HTR-8/SVneo (cell line): ENCODE measurements at places on chromosomes 12 and 14.

DNA sequence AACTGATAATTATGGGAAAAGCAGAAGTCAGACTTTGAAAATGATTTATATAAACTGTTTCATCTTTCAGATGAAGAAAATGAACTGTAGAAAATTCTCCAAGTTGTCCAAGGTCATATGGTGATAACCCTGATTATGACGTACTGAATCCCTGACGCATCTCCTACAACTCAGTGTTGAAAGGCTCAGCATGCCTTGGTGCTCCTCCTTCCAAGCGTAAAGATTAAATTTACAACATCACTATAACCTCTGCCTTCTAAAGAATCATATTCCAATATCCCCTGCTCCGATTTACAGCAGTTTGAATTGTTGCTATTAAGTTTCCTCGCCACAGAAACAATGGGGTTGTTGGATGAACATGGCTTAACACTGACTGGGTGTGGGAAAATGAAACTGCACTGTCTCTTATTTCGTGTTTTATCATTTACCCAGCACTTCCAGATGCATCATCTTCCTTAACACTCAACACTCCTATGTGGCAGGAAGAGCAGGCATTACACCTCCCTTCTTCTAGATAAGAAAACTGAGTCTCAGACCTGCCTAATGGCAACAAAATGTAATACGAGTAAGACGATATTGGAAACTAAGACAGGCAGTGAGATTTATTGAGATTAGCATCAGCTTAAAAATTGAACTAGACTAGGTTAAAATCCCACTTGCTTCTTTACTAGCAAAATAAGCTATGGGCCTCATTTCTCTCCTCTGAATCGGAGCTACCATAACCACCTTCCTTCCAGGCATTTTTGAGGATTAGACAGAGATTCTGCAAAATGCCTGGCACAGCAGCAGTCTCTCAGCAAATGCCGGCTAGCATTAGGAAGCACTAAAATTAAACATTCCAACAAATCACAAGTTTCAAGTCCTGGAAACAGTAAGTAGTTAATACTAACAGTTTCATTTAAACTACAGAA is 74.2 kb downstream of the PPM1H start:
- DNase-seq = no peak

GRCh38 chr12:83613586-83614110 is 926.9 kb downstream of the TMTC2 start:
- DNase-seq = no peak

- DNase-seq = no peak
Measured at GRCh38 chr14:34715127-34715863, 902 bp upstream of the CFL2 start.

DNA sequence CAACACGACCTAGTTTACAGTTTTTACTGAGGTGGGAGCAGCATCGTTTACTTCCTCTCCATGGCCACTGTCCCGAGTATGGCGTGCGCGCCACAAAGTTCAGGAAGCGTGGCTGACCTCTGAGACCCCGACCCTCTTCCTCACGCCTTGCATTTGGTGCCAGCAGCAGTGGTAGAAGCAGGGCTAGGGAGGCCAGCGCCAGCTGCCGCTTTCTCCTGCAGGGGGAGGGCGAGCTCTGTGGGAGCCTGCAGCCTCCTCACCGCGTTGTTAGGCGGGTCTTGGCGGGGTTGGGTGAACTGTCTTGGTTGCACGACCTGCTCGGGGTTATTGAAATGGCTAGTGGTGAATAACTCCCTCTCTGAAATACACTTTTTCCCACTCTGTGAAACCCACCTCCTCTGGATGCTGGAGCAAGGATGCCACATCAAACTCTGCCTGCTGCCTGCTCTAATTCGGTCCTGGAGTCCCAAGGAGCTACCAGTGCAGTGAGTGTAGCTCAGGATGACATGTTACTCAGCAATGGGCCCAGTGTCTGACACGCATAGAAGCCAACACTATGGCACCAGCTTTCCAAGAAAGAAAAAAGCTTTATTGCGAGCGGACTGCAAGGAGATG is 22.3 kb upstream of the TDRD9 start:
- DNase-seq = no peak

DNA sequence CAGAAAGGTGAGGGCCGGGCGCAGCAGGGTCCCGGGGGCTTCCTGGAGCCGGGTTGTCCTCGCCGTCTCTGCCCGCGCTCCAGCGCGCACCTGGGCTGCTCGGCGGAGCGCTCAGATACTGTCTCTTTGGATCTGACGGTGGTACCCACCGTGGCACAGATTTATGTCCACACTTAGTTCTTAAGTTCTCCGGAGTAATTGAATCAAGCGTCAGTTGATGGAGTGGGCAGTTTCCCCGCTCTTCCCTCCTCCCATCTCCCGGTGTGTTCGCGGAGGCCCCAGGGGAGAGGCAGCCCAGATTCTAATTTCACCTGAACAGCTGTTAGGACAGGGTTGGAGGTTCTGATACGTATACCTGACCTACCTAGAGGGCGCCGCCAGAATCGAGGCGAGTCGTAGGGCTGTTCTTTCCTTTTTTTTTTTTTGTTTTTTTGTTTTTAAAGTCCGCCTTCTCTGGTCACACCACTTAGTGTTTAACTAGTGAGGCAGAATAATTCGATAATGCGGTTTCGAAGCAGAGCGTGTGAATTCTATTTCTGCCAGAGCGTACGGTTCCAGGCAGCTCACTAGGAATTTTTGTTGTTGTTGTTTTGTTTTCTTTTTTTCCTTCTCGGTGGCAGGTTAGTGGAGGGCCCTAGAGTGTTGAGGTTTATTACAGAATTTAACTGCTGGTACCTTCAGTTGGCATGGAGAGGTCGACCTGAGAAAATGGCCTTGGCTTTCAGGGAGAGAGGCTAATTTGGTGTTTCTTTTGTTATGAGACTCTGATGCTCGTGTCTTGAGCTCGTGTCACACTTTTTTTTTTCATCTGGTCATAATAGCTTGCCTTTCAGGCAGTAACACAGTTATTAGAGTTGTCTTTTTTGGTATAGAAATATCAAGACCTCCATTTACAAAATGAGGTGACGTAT is 22.3 kb upstream of the GNS start:
- DNase-seq = no peak

DNA sequence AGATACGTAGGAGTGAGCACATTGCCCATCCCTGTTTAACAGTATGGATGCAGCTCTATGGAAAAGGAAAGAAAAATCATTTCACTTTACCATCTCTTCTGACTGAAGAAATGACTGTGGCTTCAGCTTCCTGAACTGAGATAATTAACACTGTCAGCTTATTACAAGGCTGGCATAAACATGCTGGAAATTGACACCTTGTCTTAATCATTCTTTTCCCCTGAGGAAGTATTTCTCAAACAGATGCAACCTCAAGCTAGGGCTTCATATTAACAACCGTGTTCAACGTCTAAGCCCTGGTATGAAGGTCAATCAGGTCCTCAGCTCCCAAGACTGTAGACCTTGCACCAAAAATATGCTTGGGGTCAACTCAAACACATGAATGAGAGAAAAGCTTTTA is 25.0 kb downstream of the RERG start:
- no peak for DNase-seq

DNA sequence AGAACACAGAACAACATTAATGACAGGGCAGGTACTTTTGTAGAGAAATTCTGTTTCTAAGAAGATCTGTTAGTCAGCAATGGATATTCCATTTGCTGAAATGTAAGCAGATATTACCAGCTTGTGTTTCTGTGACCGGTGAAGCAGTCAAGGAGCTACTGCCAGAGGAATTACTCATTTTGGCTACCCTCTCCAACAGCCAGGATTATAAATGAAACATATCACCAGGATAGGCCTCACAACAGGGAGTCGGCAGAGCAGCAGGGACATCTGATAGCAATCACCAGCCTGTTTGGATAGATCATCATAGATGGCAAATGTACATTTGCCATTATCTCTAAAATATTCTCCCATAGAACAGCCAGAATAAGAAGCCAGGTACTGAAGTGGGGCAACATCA is 440.7 kb downstream of the KCNH5 start:
- no peak for DNase-seq

DNA sequence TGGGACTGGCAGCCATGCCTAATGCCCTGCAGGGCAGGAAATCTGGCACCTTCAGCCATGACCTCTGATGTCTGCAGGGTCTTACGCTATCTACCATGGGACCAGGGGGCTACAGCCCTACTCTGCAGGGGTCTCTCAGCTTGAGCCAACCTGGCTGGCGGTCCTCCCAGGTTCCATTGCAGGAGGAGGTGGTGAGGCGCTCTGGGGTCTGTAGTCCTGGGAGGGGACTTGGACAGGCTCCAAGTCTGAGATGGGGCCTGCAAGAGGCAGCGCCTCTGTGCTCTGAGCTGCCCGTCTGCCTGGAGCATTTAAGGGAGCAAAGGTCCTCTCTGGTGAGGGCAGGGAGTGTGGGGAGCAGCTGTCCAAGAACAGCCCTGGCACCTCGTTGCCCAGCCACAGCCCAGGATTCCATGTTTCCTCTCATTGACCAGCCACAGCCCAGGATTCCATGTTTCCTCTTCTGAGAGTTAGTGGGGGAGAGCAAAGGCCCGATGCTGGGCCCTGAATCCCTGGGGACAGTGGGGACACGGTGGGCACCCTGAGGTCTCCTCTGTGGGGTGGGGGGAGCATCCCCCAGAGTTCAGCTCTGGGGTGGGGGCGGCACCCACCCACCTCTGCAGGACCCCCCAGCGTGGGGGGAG is 655 bp downstream of the PLD4 start:
- DNase-seq = no peak

DNA sequence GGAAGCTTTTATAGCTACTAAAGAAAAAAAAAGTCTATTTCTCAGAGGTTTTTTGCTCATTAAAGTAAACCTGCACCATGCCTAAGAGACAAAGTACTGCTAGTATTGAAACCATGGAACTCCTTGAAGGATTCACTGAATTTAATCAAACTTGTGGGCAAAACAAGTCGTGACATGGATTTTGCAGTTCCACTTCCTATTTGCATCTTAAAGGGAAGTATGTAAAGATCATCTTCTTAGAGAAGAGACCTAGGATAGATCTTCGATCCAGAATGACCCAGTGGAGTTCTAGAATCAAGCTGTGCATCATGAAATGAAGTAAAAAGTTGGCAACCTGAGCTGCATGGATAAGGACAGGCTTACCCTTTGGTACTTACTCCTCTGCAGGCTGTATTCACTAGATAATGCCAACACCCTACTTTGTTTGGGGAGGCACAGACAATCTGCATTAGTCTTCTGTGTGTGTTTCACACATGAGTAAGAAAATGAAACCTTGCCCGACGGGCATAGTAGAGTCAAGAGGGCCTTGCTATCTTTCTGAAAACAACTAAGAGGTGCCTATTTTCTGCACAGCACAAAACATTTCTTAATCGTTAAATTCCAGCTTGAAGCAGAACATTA is 1.9 kb downstream of the GNG2 start:
- no peak for DNase-seq

GRCh38 chr12:51432921-51433320 is 8.3 kb downstream of the SLC4A8 start:
- no peak for DNase-seq

GRCh38 chr14:104550861-104551728 is 28.5 kb upstream of the C14orf180 start:
- DNase-seq = no peak

DNA sequence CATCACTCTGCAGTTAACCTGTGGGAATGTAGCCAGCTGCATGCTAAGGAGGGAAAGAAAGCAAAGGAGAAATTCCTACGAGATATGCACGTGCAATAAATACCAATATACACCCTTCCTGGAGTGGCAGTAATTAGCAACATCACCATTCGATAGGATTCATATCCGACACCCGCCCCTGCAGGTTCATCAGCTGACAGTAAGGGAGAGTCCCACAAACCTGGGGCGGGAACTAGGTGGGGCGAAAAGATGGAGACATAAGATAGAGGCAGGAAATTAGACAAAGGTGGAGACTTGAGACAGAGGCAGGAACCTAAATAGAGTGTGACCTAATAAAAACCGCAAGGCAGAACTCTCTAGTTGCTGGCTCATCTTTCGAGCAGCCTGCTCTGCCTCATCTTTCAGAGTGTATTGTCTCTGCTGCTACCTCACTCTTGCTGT is 51.6 kb downstream of the PLEKHG3 start:
- no peak for DNase-seq

DNA sequence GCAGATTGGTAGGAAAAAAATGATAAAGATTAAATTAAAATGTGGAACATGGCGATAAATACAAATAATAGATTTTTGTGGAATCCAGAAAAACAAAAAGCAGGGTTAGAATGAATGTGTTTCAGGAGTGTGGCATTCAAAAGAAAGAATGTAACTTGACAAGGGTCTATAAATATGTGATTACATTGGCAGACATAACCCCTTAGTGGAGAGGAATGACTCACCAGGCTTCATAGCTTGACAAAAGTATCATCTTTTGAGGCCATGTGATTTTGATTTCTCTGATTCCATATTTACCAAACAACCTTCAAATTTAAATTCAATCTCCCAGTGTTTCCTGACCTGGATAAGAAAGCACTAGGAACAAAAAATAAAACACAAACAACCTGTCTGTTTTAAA is 24.4 kb upstream of the MGST1 start:
- DNase-seq = no peak

GRCh38 chr12:103556890-103557627 is 30.0 kb upstream of the STAB2 start:
- DNase-seq = no peak

GRCh38 chr12:62817556-62818271 is 117.2 kb downstream of the PPM1H start:
- DNase-seq = no peak

DNA sequence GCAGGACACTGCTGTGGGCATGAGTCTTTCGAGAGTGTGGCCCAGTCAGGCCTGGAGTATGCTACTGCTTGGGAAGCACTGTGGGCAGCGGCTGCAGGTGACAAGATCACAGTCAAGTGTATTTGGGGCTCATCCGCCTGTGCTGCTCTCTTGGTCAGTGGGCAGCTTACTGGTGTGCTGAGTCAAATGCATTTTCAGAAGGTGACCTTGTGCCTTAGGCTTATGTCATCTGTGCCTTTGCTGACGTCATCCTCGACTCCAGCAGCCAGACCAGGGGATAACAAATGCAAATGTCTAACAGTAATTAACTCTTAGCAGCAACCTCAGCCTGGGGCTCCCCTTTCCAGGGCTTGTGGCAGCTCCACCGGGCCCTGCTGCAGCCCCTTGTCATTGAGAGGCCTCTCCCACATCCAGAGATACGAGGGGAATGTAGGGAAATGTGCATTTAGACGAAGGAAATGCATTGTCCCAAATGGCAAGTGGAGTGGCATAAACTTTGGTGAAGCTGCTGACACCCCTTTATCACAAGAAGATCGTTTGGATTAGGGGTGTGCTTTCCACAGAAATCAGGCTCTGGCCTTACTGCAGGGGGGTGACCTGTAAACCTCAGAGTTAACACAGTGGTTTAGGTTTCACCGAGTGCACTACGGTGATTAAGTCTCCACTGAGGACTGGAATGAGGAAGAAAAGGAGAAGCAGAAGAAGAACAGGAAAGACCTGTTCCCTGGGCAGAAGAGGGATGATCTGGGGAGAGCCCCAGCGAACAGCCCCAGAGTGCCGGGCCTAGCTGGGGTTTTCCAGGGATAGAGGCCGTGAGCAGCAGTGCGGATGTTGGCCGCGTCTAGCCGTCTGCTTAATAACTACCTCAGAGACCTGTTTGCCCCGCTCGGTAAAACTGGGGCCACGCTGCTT is 39.7 kb downstream of the PSMA6 start:
- DNase-seq = no peak
